Activated T-cell treated with anti-CD3 and anti-CD28 coated beads, Interleukin-2, amount 50 U/mL, for 24 hours (primary cell): ENCODE measurements at places on chromosomes 5 and 9.

- DNase-seq = no peak
These were observed 305.1 kb upstream of the RGMB start for GRCh38 chr5:98468188-98468869.

GRCh38 chr5:157864067-157864466 lies 5.1 kb upstream of the CLINT1 start:
- no peak for DNase-seq

DNA sequence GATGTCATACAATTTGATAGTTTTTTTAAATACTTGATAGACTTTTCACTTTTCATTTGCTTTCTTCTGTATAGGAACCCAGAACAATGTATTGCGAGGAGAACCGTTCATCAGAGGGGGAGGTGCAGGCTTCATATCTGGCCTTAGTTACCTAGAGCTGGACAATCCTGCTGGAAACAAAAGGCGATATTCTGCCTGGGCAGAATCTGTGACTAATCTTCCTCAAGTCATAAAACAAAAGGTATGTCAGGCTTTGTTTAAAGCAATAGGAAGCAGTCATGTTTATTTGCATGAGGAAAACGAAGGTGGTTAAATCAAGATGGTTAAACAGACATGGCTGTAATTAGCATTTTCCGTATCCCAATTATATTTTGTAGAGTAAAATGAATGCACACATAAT lies 46.0 kb downstream of the C7 start:
- no peak for DNase-seq

GRCh38 chr5:68002836-68003235 lies 212.7 kb upstream of the PIK3R1 start:
- DNase-seq = no peak

DNA sequence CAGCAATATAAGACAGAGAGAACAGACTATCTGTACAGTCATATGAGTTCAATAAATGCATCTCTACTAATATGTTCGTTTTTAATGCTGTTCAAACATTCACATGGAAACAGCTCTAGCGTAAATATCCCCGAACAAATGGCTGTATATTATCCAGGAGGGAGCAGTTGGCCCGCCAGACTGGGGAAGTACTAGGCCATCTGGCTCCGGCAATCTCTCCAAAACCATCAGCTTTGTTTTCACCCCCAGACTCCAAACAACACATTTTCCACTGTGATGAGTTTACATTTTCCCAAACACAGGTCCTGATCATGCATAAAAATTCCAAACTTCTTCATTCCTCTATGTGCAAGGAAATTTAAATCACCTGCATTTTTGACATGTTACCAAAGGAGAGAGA lies 8.7 kb downstream of the EBF1 start:
- DNase-seq = no peak

GRCh38 chr9:123669346-123669745 lies 260.6 kb downstream of the DENND1A start:
- DNase-seq = no peak
